ENCODE measurements at places on chromosomes 4 and X.

DNA sequence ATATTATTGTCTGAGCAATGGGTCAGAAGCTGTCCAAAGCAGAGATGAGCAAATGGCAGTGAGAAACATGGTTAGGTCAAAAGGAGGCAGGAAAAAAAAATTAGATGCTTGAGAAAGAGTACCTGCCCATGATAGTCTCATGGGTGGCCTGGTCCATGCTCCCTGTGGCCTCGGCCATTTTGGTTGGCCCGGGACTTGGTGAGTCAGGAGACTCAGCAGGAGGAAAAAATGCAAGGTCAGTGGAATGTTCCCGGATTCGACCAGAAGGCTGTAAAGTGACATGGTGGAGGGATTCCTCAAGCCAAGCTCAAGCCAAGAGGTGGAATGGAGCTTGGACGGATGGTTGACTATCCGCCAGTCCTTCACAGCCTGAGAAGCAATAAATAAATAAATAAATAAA, 236.7 kb downstream of the ASMT start:
- no peak for DNase-seq

GRCh38 chr4:183154701-183155391, 55.8 kb downstream of the WWC2 start:
- no peak for DNase-seq

- no peak for DNase-seq
These were observed 92.7 kb upstream of the ARX start for GRCh38 chrX:25108481-25108880.

- no peak for DNase-seq
These were observed 100.0 kb downstream of the LARP1B start for GRCh38 chr4:128161138-128161537.

DNA sequence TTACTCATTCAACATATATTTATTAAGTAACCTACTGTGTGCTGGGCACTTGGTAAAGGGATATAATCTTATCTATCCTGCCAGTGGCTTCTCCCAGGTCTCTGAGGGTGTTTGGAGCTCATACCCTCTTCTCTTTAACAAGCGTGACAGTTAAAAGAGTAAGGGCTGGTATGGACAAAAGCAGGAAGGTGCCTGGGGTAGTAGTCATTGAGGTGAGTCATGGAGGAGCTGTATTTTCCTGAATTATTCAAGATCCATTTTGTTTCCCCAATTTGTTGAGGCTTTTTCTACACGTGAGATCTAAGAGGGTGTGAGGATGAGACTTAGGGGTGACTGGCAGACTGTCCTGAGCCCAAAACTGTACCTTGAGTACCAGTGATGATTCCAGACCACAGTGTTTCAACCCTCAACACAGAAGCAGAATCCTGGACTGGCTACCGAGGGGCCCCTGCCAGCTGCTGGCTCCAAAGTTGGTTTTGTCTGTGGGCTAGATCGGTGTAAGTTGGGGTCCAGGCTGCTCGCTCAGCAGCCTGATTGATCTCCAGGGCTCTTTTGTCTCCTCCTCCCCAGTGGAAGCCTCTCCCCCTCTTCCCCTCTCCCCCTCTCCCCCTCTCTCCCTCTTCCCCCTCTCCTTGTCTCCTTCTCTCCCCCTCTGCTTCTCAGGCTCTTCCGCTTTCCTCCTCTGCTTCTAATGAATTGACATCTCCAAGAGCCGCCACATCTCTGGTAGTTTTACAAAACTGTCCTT, at the start of gene DRP2:
TSS of gene DRP2 (plus strand) at position 671 of the 748 bp plus-strand sequence. CDS start 11,862 bp downstream, outside the sequence.
- no peak for DNase-seq

DNA sequence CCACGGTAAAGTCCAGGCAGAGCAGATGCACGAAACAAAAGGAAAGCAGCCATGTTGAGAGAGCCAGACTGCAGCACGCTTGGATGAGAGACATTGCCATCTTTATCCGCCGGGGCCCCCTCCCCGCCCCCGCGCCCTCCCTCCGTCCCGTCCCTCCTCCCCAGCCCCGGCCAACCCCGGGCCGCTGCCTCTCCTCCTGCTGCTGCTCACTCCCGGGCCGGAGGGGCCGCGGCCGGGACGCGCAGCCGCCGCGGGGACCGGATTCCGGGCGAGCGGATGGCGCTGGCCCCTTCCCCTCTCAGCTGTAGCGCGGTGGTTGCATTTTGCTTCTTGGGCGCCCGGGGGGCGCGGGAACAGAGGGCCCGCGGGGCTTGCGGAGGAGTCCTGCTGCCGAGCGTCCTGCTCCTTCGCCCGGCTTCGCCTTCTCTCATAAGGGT, 542 bp downstream of the RNF150 start:
- no peak for DNase-seq

DNA sequence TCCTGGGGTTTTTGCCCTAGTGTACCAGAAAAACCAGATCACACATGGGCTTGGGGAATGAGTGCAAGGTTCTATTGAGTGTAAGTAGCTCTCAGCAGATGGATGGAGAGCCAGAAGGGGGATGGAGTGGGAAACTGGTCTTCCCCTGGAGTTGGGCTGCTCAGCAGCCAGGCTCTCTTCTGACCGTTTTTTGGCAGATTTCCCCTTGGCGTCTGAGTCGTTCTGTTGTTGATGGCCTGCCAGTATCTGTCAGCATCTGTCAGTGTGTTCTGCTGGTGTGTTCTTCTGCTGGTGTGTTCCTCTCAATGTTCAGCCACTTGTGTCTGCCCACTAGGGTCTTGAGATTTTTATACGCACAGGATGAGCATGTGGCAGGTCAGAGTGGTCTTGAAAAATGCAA, 633.9 kb upstream of the CPEB2 start:
- no peak for DNase-seq

- peak; percentile 78 for DNase-seq
These were observed 246.2 kb downstream of the SCFD2 start for GRCh38 chr4:53119680-53120079.

- DNase-seq = no peak
These were observed 2535.1 kb downstream of the ARAP2 start for GRCh38 chr4:33709247-33709646.

- no peak for DNase-seq
These were observed 52.9 kb downstream of the PGRMC1 start for GRCh38 chrX:119288890-119289393.

DNA sequence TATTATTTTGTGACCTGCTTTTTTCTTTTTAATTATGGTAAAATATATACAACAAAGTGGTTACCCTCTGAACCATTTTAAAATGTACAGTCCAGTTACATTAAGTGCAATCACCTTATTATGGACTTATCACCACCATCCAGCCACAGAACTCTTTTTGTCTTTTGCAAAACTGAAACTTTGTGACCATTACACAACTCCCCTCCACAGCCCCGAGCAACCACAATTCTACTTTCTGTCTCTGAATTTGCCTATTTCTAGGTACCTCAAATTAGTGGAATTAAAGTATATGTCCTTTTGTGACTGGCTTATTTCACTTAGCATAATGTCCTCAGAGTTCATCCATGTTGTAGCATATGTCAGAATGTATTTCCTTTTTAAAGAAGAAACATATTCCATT, 39.3 kb upstream of the WWC2 start:
- no peak for DNase-seq

DNA sequence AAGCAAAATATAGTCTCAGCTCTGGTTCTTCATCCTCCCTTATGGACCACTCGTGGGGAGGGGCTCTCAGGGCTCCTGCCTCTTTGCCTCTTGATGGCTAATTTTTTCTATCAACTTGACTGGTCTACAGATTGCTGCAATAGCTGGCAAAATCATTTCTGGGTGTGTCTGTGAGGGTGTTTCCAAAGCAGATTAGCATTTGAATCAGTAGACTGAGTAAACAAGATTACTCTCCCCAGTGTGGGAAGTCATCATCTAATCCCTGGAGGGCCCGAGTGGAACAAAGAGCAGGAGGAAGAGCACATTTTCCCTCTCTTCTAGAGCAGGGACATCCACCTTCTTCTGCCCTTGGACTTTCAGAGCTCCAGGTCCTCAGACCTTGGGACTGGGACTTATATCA, 153.5 kb downstream of the STK32B start:
- DNase-seq = no peak

GRCh38 chrX:17842769-17843525, 18.2 kb downstream of the RAI2 start:
- DNase-seq = no peak

GRCh38 chrX:69387567-69388487, 116.3 kb upstream of the NALF2 start:
- peak; percentile 10 for DNase-seq

GRCh38 chr4:150176547-150176946, 98.3 kb downstream of the DCLK2 start:
- peak; percentile 88 for DNase-seq

DNA sequence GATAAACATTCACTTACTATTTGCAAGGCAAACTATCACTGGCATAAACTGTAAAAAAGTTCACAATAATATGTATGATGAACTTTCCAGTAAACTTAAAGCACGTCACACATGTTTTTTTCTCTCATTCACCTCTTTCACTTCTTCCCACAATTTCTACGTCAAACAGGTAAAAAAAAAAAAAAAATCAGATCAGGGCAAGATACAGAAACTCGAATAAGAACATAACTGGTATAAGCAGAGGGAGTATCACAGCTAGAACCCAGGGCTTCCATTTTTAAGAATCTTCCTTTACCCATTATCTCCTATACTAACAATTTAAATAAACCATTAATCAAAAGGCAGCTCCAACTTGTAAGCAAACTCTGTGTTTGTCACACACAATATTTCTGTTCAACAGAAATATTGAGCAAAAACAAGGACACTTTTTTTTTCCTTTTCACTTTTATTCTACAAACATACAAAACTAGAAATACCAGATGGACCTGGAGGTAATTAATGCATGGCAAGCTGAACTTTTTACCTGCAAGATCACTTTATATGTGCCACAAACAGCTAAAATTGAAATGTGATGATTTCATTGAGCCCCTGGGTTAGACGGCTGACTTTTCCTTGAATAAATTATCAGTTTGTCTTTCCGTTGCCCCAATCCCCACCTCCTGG, 47.5 kb upstream of the NSUN7 start:
- DNase-seq = no peak

GRCh38 chr4:150310159-150310895, 232.1 kb downstream of the DCLK2 start:
- DNase-seq = peak; percentile 55

GRCh38 chr4:10893395-10893794, 208.8 kb upstream of the CLNK start:
- no peak for DNase-seq

DNA sequence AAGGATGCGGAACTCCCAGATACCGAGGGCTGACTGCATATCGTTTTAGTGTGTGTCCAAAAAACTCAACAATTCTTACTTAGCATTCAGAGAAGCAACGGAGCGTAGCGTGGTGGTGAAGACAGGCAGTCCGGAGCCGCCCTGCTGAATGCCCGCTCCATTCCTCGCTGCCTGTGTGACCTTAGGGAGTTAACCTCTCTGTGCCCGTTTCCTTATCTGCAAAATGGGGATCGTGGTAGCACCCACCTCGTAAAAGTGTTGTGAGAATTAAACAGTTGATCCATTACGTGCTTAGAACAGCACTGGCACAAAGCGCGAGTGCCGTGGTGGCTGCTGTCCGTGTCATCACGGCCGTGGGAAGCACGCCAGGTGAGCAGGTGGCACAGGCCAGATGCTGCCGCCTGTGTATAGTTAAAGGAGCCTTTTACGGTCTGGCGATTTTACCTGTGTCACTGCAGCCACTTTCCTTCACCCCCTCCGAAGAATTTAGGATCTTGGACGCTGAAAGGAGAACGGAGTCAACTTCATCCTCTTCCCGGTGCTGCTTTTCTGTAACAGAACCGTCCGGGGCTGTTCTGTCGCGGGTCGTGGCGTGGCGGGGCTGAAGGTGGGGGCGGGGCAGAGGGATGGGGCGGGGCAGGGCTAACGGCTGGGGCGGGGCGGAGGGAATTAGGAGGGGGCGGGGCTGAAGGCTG, 885 bp downstream of the CCDC110 start:
- DNase-seq = no peak

- no peak for DNase-seq
These were observed 192.6 kb downstream of the PDGFC start for GRCh38 chr4:156779042-156779441.

- DNase-seq = no peak
These were observed 541.5 kb downstream of the PCDH7 start for GRCh38 chr4:31261632-31262031.

- no peak for DNase-seq
These were observed 63.4 kb downstream of the NBDY start for GRCh38 chrX:56792270-56793111.

DNA sequence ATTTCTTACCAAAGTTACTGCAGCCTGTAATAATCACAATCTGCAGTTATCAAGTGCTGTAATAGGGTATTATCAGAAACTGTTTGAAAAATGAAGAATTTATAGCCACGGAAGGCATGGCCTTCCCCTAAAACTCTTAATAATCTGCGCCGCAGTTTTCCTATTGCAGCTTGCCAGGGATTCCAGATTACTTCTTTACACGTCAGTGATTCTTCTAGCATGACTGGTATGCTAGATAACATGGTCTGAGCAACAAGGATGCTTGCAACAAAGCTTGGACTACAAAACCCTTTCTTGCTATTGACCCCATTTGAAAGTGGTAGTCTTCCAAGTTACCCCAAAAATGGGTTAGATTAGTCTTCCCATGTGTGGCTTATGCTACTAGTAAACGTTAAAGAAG, 47.2 kb upstream of the GK2 start:
- DNase-seq = no peak

- no peak for DNase-seq
These were observed 319.6 kb upstream of the BMP3 start for GRCh38 chr4:80710748-80711451.

DNA sequence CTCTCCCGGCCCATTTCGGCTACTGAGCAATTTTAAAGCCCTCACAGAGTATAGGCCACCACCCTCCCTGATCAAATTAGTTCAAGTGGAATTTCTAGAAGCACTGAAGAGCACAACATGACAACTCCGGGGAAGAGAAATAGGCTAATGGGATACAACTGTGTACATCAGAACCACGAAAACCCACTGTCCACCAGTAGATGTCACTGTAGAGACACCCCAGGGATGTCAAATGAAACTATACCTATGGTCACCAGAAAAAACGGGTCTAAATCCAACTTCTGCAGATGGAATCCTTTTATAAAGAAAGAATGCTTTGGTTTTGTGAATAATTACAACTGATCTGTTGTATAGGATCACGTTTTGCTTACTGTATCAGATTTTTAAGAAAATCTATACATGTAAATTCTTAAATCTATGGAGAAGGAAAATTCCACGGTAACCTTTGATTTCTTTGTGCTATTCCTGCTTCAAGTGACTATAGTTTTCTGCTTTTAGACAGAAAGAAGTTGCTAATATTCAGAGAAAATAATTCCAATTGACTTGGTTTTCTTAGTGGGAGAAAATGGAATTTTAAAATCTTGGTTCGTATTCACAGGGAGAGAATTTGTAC, 29.5 kb upstream of the MAP3K15 start:
- no peak for DNase-seq

- DNase-seq = no peak
These were observed 2.0 kb downstream of the NDST3 start for GRCh38 chr4:118036336-118036735.

DNA sequence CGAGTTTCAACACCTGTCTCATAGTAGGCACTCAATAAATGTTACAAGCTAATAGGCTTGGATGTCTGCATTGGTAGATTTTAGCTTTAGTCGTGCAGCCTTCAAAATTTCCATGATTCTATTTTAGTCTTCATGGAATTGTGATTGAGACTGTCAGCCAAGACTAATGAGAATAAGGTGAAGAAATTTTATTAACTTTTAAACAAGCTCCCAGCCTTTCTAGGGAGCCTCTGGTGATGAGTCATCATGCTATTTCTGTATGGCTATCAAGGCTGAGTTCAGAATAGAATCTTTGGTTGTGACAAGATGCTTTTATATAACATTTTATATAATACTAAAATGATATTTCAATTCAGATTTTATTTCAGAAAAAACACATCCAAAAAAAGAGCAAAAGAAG, 685.8 kb downstream of the GABRG1 start:
- no peak for DNase-seq

- DNase-seq = no peak
These were observed 103.2 kb upstream of the CITED1 start for GRCh38 chrX:72408885-72409284.

GRCh38 chr4:140094438-140095420, 59.3 kb downstream of the MAML3 start:
- no peak for DNase-seq
